Spinal cord (tissue), 10 donors: ENCODE measurements at places on chromosomes 5 and 9. TPM values are rescaled to one million over a fixed set of nuclear protein-coding genes. Genes with fewer than 3 reads are reported as not detected.
A peak's percentile ranks its signal among the peaks of the same experiment; 100 is the strongest.

FOXI1 gene
- total RNA-seq = not detected

ELOVL7 gene
- total RNA-seq = 4.6 TPM

DNA sequence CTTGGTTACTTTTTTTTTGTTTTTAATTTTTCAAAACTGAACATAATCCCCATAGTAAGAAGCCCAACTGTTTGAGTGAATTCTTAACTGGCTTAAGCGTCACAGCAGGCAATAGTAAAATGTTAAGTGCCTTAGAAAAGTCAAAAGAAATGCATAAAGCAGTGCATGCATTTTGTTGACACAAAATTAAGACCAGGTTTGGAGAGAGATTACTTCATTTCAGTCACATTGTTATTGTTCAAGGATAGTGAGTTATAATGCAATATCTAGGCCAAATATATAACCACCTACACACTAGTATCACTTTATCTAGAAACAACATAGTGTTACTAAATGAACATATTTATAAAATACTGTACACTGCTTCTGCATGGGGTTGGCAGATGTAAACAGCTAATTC, 116.9 kb upstream of the KLF9 start:
- H3K4me3 ChIP-seq = no peak overlapping the region
- H3K27ac ChIP-seq = no peak overlapping the region
- peaks cover 4% of the 10 kb centered on the region for H3K36me3 ChIP-seq
- H3K4me1 ChIP-seq = no peaks in the 10 kb centered on the region

STPG3 gene
- not detected for total RNA-seq

DNA sequence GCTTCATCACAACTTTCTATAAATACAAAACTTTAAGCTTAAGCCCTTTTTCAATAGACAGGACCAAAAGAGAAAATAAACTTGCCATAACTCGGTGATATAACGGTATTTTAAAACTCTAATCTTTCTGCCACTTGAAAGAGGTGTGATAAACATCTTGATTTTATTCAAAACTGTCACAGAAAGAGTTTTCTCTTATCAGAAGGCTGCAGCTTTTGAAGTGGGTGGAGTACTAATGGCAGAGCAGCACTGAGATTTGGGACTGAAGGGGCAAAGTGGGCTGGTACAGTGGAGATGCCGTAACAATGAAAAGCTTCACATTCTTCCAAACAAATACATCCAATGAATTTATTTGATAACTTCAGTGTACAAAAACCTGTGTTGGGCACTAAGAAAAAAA, 92.5 kb downstream of the FBXO38 start:
- H3K36me3 ChIP-seq = no peaks in the 10 kb centered on the region
- H3K27me3 ChIP-seq = no peaks in the 10 kb centered on the region
- no peaks in the 10 kb centered on the region for H3K4me1 ChIP-seq

DNA sequence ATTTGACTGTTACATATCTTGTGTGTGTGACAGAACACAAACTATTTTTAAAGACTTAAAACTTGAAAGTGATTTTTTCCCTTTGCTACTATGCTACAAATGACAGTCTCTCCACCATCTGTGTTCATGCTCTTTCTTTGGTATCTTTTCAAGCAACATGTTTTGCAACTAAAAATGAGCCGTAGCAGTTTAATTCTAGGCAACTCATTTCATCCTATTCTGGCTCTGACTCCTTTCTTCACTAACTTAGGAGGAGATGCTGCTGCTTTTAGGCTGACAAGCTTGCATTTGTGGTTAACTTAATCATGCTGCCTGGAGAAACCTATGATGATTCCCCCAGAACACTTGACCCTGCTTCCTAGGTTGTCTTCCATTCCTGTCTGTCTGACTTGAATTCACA, 100.6 kb downstream of the HACD4 start:
- no peaks in the 10 kb centered on the region for H3K4me1 ChIP-seq
- DNase-seq = peak; percentile 85
- H3K36me3 ChIP-seq = no peaks in the 10 kb centered on the region
- no peak overlapping the region for H3K27ac ChIP-seq

DNA sequence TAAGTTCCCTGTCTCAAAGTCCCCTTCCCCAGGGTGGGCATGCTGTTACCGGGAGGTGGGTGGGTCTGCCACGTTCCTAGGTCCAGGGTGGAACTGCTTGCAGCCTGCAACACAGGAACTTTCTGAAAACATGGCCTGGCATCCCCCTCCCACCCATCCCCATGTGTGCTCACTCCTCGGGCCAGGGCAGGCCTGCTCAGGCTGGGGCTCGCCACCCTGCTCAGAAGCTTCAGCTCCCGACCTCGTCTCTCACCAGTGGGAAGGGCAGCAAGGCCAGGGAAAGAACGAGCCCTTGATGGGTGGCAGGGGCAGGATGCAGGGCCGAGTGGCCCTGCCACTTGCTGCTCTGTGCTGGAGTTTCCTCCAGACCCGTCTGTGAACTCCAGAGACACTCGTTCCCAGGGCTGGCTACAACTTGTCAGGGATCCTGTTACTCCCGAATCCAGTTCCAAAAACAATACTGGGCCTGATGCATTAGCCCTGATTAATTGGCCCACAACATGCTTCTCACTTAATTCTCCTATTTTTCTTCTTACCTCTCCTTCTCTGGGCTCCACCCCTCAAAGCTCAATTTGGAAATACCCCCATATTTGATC, 197.3 kb downstream of the SLIT3 start:
- peaks cover 3% of the 10 kb centered on the region for H3K4me1 ChIP-seq
- no peak for DNase-seq
- H3K36me3 ChIP-seq = no peaks in the 10 kb centered on the region
- no peak overlapping the region for H3K4me3 ChIP-seq
- peaks cover 2% of the 10 kb centered on the region for H3K27me3 ChIP-seq
- H3K27ac ChIP-seq = no peak overlapping the region
